ENCODE measurements at places on chromosomes 1 and 21. TPM values are rescaled to one million over a fixed set of nuclear protein-coding genes. Genes with fewer than 3 reads are reported as not detected.

Gene VASH2
- total RNA-seq, result 0.81 TPM

Gene LAD1
- not detected for total RNA-seq

Gene HCRTR1
- 0.27 TPM for total RNA-seq

Gene SH2D5
- total RNA-seq, result not detected

Gene VHLL
- total RNA-seq, result not detected

Gene PDIK1L
- 8.6 TPM for total RNA-seq

Gene MACO1
- total RNA-seq, result 10.8 TPM

Gene SLC6A17
- total RNA-seq, result not detected

Gene OR2L3
- total RNA-seq, result 1.6 TPM

Gene NBPF10
- 1.6 TPM for total RNA-seq

Gene NTMT2
- total RNA-seq, result not detected

Gene YIPF1
- total RNA-seq, result 19.9 TPM

Gene DCDC2B
- under 0.01 TPM for total RNA-seq

Gene PRKAA2
- total RNA-seq, result under 0.01 TPM

Gene AVPR1B
- total RNA-seq, result 3.8 TPM

Gene PIK3C2B
- total RNA-seq, result 32.6 TPM

Gene KRTAP26-1
- not detected for total RNA-seq

Gene ACTL8
- total RNA-seq, result under 0.01 TPM

Gene OPTC
- total RNA-seq, result not detected

Gene CA14
- not detected for total RNA-seq

Measured in hematopoietic multipotent progenitor cell (in vitro differentiated cells).